H4 (cell line): ENCODE measurements at places on chromosomes 1 and 21. TPM values are rescaled to one million over a fixed set of nuclear protein-coding genes. Genes with fewer than 3 reads are reported as not detected.

DPYD gene
- 14.8 and 18.2 TPM in 2 replicates for total RNA-seq

HES2 gene
- total RNA-seq, result not detected in 2 replicates

ANGPTL3 gene
- total RNA-seq, result not detected in 2 replicates

TTLL7 gene
- 5.9 and 9.0 TPM in 2 replicates for total RNA-seq

LENEP gene
- not detected in 2 replicates for total RNA-seq

KRTAP7-1 gene
- not detected in 2 replicates for total RNA-seq

TNFAIP8L2 gene
- not detected in 2 replicates for total RNA-seq

SPRR1B gene
- not detected in 2 replicates for total RNA-seq

GRCh38 chr1:162906485-162906884 lies 45.5 kb upstream of the CCDC190 start:
- DNase-seq, result no peak

DNA sequence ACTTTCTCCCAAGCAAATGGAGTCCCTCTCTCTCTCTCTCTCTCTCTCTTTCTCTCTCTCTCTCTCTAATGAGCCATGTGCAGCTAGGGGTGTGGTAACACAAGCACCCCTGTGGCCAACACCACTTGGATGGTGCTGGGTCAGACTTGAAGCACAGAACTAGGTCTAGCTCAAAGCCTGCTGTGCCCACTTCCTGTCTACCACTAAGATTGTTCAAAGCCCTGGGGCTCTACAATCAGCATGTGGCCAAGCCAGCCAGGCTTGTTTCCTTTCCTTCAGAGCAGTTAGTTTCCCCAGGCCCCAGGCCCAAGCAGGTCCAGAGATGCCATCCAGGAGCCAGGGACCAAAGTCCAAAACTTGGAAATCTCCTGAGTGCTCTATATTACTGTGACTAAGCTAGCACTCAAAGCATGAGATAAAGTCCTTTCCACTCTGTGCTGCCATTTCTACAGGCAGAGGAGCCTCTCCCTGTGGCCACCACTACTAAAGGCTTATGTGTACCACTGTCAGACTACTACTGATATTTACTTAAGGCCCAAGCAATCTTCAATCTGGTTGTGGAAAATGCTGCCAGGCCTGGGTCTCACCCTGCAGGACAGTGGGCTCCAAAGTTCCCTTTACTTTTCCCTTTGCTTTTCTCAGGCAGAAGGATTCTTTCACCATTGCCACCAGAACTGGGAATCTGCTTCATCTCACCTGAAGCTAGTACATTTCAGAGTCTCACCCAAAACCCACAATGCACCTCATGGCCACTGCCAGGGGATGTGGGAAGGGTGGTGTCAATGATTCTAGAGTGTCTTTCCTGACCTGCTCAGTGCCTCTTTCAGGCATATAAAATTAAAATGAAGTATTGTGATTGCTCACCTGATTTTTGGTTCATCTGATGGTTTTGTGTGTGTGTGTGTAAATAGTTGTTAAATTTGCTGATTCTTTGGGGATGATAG lies 999.5 kb downstream of the NCAM2 start:
- DNase-seq, result peak; percentile 12

- no peak for DNase-seq
Observed at GRCh38 chr1:31697369-31697984, 6.3 kb downstream of the COL16A1 start.

DNA sequence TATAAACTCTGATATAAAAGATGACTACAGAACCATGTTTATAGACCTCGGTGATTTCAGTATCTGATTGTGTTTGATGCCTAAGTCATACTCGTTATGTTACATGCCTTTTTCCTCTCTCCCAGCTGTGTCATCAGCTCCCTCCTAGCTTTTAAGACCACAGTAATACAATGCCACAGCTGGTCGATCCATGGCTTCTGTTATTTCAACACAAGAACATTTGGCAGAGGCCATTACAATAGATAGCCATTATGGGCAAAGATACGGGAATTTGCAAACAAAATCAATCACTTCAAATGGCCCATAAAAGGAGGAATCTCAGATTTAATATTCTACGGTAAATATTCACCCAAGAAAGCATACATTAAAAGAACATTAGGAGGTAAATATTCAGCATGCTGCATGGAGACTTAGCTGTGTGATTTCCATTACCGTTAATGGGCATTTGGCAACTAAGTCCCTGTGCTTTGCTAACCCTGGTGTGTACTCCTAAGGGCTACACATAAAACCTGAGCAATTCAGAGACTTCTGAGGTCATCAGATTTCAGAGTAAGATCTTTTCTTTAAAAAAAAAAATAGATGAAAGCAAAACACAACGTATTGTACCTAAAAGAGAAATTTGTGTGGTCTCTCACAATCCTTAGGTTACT lies 153.4 kb downstream of the PIGK start:
- no peak for DNase-seq

GRCh38 chr1:213296558-213296957 lies 245.5 kb downstream of the RPS6KC1 start:
- no peak for DNase-seq

- DNase-seq, result no peak
Observed at GRCh38 chr1:162175379-162176081, 106.0 kb downstream of the NOS1AP start.

DNA sequence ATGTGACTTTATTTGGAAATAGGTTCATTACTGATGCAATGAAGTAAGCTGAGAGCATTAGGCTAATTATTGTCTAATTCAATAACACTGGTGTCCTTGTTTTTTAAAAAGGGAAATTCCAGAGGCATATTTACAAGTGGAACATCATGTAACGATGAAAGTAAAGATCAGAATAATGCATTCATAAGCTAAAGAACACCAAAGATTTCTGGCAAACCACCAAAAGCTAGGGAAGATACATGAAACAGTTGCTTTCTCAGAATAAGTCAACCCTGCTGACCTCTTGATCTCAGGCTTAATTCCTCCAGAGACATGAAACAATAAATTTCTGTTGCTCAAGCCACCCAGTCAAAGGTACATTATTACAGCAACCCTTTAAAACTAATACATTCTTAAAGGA lies 20.3 kb upstream of the IFI16 start:
- DNase-seq, result no peak

- DNase-seq, result no peak
Observed at GRCh38 chr1:197319631-197320030, 51.6 kb downstream of the CRB1 start.

DNA sequence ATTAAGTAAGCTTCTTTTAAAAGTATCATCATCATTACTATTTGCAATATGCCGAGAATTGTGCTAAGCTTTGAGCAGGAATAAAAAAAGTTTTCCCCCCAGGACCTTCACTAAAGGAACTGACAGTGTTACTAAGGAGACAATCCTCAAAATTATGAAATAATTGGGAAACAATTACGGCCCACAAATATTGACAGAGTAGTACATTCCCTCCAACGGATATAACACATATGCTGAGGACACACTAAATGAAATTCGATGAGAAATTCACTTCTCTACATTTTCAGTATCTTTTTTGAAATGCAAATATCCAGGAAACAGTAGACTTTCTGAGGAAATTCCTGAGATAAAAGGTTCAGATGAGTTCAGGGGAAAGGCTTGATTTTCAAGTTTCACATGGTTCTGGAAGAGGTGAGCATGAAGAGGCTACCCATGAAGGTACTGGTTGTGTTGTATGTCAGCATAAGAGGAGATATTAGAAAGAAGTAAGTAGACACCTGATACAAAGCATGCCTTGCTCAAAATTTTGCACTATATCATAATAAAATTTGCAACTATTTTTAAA lies 171.2 kb upstream of the NR5A2 start:
- no peak for DNase-seq

- DNase-seq, result no peak
Observed at GRCh38 chr1:50531027-50531426, 107.8 kb upstream of the DMRTA2 start.

GRCh38 chr1:29761159-29761928 lies 525.0 kb downstream of the PTPRU start:
- no peak for DNase-seq

DNA sequence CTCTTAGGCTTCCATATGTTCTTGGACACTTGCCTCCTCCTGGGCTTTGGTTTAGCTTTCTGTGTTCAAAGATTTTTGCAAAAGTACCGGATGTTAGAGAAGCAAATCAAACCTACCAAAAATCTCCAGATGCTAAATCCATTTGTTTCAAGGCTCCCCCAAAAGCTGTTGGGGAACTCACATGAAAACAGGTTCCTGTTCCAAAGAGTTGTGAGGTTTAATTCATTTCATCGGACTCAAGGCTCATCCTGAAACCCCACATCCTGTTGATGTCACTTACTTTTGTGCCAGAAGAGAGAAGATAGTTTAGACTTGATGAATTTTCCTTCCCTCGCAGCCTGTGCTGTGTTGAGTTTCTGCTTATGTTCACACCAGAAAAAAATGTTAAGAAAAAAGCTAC lies 41.7 kb upstream of the RXRG start:
- DNase-seq, result no peak

DNA sequence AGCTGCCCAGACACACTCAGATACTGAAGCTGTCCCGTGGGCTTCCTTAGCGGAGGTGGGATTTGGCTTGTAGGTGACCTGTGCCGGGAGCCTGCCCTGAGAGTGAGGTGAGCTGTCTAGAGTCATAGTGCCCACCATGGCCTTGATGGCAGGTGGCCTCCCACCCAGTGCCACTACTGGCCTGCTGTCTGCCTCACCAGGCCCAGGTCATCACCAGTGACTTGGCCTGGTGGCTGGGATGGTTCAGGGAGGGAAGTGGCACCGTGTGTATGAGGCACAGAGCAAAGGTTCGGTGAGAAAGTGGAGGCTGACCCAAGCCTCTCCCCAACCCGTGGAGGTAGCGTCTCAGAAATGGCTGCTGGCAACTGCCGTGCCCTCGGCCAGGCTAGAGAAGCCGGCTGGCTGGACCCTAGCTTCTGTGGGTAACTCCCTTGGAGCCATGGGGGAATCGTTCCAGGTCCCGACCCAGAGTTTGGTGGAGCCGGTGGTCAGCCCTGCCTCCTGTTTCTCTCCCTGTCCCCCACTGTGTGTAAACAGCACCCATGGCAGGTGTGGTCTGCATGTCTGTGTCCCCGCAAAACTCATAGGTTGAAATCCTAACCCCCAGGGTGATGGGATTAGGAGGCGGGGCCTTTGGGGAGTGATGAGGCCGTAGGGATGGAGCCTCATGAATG lies 155.4 kb upstream of the C1orf174 start:
- DNase-seq, result no peak

GRCh38 chr1:176670853-176671252 lies 207.9 kb downstream of the PAPPA2 start:
- DNase-seq, result no peak

DNA sequence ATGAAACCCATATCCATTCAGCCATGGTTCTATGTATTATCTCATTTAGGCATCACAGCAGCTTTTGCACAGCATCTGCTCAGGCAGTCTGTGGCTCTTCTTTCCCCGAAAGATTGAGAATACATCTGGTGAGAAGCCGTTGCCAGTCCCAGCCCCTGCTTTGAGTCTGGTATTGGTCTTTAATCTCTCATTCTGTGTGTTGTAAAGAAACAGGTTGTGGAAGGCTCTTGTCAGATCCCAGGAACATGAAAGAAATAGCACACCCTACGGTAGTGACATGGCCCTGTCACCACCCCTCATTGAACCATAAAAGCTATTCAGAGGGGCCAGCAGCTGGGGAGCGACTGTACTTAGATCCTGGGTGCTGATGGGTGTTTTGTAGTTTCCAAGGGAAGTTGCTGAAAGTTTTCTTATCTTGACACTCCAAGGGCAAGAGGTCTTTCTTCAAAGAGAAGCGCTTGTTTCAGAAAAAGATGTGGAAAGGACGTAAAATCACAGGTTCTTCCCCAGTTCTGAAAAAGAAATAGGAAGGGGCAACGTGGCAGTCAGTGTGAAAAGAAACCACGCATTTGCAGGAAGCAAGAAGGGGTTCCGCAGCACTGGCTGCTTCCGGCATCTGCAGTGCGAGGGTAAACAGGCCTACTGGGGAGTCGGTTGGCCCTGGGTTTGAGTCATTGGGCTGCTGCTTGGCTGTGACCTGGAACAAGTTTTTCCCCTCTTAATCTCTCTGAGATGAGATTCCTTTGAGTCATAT lies 145.0 kb downstream of the DHRS3 start:
- DNase-seq, result no peak

DNA sequence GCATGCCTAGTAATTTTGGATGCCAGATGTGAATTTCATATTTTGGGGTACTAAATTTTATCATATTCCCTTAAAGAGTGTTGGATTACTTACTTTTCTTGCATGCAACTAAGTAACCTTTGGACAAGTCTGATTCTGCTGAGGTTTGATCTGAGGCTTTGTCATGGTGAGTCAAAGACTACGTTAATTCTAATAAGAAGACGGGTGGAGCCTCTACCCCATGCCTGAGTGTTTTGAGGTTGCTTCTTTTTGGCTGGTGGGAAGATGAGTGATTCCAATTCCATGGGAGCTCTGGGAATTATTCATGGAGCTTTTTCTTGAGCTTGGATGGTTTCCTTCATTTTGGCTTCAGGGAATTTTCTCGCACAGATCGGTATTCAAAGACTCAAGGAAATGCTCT lies 11.6 kb upstream of the PCP4 start:
- no peak for DNase-seq

DNA sequence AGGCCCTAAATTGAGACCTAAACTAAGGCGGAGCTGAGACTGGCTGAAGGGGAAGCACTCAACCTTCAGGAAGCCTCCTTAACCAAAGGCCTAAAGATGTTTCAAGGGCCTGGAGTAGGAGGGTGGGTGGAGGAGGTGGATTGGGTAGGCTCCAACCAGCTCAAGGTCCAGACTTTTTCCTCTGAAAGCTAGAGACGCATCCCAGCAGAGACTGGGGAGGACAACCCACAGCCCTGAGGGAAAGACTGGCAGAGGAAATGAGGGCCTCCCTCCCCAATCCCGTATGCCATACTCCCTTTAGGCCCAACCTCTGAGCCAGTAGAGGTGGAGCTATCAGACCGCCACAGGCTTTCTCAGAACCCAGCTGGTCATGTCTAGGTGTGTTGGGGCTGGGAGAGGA lies 1.1 kb downstream of the ECM1 start:
- no peak for DNase-seq

DNA sequence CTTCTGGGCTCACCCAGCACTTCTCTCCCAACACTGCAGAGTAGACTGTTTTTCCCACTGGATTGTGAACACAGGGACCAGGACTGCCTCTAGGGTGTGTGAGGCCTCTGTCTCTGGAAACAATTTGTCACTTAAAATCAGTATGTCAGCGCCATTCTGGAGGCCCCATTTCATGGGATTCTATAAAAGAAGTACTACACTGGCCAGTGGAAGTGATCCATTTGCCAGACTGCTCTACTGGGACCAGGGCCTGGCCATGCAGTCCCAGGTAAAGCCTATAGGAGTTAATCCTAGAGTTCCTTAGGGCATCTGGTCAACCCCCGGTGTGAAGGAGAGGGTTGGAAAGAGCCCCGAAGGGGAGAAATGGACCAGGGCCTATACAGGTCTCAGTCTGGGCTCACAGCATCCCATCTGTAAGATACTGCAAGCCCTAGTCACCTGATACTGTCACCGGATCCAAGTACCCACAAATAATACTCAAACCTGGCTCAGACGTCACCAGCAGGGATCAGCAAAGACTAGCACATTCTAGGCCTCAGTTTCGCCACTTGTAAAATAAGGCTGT lies 245.0 kb downstream of the FOXD2 start:
- no peak for DNase-seq

GRCh38 chr1:83131692-83131955 lies 867.3 kb downstream of the TTLL7 start:
- no peak for DNase-seq
